ENCODE measurements at places on chromosomes 5 and 9.

DNA sequence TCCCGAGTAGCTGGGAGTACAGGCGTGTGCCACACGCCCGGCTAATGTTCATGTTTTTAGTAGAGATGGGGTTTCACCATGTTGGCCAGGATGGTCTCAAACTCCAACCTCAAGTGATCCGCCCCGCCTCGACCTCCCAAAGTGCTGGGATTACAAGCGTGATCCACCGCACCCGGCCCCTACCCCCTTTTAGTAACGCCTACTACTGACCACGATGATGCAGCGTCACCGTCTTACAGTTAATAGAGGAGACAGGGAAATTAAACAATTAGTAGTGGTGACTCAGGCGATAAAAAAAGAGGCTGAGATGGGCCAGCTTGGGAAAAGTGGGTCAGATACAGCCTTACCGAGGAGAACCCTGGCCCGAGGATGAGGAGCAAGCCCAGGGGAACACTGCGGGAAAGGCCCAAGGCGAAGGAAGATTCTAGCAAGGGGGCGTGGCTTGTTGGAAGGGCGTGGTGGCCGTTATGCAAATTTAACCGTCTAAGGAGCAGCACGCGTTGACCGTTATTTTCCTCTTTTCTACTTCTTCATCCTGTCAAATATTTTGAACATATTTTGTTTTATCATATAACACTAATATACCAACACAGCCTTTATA is 1.6 kb upstream of the SETX start:
- DNase-seq = no peak

- DNase-seq = no peak
Measured at GRCh38 chr5:67552773-67553172, 356.2 kb upstream of the CD180 start.

DNA sequence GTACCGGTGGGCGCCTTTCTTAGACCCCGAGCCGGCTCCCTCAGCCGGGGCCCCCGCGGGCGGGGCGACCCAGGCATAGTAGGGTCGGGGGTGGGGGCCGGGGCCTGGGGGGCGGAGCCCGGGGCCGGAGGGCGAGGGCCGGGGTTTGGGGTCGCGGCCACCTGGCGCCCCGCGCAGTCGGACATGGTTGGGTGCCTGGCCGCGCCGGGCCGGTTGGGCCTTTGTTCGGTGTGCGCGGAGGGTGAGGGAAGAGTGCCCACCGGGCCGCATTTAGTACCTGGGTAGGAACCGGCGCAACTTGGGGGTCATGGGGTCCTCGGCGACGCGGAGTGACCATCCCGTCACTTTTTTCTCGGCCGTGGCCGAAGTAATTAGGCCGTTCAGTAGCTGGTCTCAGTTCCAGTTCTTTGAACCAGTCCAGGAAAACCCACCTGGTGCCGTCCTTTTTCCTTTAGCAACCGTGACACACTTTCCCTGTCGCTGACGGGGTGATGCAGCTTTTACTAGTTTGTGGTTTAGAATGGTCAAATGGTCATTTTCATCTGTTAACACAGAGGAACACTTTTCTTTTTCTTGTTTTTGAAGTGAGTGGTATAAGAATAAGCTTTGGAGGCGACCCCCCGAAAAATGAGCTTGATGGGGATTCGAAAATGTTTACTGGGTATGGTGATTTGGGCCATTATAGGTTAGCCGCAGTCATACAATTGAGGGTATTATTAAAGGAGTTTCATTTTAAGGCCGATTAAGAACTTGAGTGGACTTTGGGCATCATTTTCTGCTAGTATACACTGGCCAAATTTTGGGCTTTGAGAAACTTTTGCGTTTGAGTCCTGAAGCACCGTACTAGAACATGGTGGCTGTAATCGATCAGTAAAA is 589 bp downstream of the CKS2 start:
- DNase-seq = peak; percentile 55

DNA sequence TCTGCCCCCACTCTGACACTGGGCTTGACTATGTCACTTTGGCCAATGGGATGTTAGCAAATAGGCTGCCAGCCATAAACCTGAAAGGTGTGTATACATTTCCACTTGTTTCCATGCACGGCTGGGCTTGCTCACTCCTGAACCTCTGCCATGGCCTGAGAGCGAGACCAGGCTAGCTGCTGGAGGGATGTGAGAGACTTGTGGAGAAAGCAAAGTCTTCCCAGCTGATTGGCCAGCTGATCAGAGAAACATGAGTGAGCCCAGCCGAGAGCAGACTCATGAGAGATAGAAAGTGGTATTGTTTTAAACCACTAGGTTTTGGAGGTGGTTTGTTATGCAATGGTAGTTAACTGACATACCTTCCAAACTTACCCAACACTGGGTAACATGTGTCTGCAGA is 13.9 kb downstream of the FAM193B start:
- DNase-seq = no peak

GRCh38 chr5:67724412-67725135 is 491.0 kb upstream of the PIK3R1 start:
- DNase-seq = no peak

DNA sequence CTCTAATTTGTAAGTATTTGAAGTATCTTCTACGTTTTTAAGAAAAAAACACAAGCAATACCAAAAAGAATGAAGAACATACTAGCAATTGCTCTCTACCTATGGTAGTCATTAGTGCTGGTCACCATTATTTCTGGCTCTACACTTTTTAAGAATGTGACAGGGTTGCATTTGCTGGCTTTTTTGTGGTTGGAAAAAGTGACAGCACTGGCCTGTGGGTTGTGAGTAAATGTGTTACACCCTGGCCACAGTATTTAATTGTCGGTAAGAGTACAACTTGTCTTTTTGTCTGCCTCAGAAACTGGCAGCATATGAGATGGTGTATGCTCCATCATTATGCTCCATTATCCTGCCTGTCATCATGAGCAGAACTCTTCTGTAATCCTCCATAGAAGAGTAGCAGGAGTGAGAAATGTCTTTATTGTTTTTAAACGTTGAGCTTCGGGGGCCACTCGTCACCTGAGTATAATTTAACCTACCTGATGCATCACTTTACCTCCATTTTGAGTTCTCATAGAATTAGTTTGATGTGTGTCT is 449.8 kb downstream of the ISL1 start:
- no peak for DNase-seq

DNA sequence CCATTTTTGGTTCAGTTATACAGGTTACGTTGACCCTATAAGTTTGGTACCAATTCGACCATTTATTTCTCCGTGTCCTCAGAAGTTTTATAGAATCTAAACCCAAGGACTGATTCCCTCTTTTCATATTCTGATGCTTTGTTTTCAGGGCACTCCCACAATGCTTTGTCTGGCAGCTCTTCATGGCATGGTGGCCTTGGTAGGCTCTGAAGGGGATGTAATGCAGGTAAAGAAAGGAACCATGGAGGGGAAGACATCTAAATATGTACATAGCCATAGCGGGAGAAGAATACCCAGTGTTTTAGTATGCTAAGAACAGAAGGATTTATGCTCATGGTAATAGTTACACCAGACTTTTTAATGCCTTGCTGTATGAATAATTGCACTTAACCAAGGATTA is 82.7 kb downstream of the HACD4 start:
- no peak for DNase-seq

DNA sequence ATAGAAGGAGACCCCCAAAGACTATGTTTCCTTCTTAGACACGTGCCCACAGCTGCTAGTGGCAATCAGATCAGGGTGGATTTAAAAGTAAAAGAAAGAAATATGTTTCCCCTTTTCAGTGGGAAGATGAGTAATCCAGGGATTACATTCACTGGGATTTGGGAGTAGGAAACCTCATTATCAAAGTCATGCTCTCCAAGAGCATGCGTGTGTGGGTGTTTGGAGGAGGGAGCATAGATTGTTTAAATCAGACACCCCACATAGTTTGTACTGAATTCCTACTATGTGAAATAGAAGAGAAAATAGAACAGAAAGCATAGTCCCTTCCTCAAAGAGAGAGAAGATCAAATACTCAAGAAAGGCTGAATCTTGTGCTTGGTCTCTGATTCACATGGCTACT is 65.5 kb upstream of the TBCA start:
- no peak for DNase-seq

- peak; percentile 99 for DNase-seq
Measured at GRCh38 chr5:56909294-56910209, at the start of gene SETD9. Gene SETD9, plus strand, starts transcription at chr5:56909596. Its CDS starts 50 bp downstream, at chr5:56909646.

GRCh38 chr9:8717146-8717545 is 917.6 kb upstream of the DMAC1 start:
- no peak for DNase-seq

Data from adipocyte (in vitro differentiated cells).